ENCODE measurements at places on chromosomes 2 and 18.

DNA sequence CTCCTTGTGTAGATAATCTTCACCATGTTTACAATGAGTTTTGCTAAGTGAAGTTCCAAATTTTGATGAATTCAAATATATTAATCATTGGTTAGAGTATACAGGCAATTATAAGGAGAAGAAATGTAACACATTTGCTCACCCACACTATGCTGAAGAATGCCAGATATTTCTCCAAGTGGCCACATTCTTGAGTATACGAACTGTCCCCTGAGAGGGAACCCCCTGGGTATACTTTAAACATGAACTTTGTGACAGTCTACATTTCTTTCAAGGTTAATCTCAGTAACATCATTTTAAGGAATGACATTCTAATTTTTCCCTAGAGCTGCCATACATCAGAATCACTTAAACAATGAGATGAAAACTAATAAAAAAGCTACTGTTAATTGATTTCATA is 39.8 kb upstream of the CDKL4 start:
- DNase-seq, result no peak

GRCh38 chr2:72145658-72146329 is 1.9 kb downstream of the CYP26B1 start:
- no peak for DNase-seq

DNA sequence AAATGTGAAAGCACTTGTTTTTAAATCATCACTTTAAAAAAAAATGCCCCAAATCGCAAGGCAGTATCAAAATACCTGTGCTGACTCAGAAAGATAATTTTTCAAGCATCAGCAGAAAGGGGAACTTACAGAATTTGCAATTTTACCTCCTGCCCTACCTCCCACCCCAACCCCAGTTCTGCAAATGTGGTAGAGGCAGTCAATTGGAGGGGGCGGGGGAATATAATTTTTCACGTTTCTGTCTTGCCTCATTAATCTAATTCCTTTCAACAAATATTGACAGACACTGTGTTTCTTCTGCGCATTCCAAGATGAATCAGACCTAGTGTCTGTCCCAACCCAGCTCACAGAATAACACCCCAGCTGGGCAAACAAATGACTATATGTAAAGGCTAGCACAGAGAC is 76.8 kb downstream of the ALPK2 start:
- DNase-seq, result no peak

DNA sequence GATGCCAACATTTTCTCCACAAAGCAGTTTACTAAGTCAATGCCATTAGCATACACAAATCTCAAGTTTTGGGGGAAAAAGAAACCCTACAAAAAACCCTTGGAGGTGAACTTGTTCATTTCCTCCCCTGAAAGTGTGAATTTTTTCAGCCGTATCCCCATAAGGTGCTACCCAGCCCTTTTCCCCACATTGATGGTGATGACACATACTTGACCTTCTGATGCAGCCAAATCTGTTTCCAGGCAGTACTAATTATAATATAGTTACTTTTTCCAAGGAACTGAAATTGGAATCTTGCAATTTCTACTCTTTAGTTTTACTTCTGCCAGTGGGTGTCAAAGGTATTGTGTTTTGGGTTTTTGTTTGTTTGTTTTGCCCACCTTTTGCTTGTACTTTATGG is 474.5 kb downstream of the TGIF1 start:
- no peak for DNase-seq

DNA sequence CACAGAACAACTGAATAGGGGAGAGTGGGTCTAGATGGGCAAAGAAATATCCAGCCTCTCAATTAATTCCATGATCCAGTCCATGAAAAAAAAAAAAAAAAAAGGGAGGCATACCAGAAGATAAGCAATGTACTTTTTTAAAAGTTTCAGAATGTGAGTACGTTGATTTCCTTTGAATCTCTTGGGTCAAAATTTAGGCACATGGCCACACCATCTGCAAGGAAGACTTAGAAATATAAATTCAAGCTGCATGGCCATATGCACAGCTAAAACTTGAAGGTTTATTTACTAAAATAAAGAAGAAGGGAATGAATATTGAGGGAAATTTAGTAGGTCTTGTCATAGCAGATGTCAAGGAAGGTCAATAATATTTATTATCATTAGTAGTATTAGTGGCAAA is 286.5 kb upstream of the CDH7 start:
- no peak for DNase-seq

GRCh38 chr2:216583147-216583546 is 50.1 kb upstream of the IGFBP2 start:
- no peak for DNase-seq

DNA sequence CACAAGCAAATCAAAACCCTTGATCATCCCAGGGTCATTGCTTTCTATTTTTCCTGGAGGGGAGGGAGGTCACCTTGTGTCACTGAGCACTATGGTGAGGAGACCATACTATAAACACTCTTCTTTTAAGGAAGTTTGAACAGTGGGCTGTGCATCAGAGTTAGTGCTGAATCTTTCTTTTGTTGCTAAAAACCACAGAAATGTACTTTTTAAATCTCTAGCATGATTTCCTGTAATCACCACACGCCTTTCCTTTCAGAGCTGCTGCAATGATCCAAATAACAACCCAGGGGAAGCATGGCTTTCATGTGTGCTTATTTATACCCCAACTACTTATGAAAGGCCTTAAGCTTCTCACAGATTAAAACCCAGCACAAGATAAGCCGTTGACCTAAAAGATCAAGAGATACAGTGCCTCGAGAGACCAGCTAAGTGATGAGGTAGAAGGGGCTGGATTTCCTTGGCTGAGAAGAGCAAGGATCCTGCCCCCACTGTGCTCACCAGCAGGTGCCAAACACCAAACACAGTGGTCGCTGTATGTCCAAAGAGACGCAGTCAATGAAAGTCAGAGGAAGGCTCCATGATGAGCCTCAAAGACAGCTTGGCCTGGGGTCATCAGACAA is 34.7 kb downstream of the TRABD2A start:
- DNase-seq, result no peak

DNA sequence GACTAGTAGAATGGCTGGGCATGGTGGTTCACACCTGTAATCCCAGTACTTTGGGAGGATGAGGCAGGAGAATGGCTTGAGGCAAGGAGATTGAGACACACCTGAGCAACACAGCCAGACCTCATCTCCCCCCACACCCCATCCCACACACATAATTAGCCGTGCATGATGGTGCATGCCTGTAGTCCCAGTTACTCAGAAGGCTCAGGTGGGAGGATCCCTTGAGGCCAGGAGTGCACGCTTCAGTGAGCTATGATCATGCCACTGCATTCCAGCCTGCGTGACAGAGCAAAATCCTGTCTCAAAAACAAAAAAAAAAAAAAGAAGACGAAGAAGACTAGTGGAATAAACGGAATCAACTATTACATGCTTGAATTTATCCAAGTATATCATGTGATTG is 150.0 kb downstream of the STK39 start:
- DNase-seq, result no peak

GRCh38 chr2:233486778-233487552 is 79.6 kb downstream of the USP40 start:
- DNase-seq, result no peak

All from activated gamma-delta T cell (primary cell).